ENCODE measurements at places on chromosomes 6 and 20.

DNA sequence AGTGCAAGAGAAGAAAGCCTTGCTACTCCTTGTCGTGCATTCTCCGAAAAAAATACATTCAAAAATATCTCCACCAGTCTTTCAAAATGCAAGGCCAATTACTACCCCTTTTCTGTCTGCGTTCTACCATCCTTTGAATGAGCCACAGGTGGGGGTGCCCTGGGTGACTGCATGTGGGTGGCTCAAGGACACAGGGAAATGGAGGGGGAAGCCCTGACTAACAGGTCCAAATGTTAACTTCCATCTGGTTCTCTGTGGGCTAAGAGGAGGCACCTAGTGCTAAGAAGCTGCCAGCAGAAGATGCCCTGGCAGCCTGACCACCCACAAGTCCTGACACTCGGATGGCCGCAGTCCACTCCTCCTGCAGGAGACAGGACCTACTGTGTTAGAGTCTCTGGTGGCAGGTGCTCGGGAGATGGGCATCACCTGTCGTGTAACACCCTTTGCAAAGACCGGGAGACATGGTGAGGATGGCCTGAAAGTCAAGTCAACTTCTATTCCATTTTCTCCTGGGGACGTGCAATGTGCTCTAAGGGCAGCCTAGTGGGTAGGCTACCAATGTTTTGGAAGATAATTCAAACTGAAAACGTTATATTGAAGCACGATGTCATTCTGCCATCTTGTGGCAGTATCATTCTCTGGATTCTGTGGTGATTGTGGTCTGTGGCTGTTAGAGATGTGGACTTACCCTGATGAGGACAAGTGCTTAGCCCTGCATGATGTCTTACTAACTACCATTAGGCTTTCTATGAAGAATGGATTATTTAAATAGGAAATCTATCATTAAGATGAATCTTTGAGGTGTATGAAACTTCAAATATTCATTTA, 27.4 kb upstream of the IGF2R start:
- no peak for DNase-seq
- H3K36me3 ChIP-seq, result no peaks in the 10 kb centered on the region
- H3K27me3 ChIP-seq, result no peaks in the 10 kb centered on the region

- H3K27ac ChIP-seq, result no peak overlapping the region
- no peak for DNase-seq
- H3K27me3 ChIP-seq, result no peaks in the 10 kb centered on the region
- no peak overlapping the region for H3K4me3 ChIP-seq
- no peaks in the 10 kb centered on the region for H3K4me1 ChIP-seq
- no peaks in the 10 kb centered on the region for H3K36me3 ChIP-seq
Measured at GRCh38 chr20:54105653-54106052, 35.3 kb upstream of the BCAS1 start.

- H3K27ac ChIP-seq, result no peak overlapping the region
- DNase-seq, result no peak
- H3K27me3 ChIP-seq, result no peaks in the 10 kb centered on the region
- no peak overlapping the region for H3K4me3 ChIP-seq
- H3K4me1 ChIP-seq, result no peaks in the 10 kb centered on the region
Measured at GRCh38 chr6:163323274-163323673, 91.2 kb upstream of the QKI start.

DNA sequence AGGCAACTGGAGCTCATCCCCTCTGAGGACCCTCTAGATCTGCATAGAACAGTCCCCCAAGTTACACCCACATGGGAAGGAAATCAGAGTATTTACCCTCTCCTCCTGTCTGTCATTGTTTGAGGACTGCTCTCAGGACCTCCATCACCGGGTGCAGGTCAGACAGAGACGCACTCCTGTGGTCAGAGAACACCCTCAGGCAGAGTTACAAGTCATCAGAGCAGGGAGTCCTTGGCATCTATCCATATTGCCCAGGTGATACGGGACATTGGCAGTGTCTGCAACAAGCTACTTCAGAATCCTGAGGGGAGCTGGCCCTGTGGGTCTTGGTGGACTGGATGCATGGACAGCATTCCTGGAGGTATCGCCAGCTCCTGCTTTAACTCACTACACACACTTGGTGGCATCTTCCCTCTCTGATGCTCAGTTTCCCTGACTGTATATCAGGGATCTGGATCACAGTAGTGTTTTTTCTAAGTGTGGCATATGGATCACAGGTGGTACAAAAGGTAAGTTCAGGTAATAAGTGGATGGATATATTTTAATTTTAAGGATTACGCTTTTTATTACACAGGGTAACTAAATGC, 15.1 kb upstream of the ISM1 start:
- peak; percentile 92 for DNase-seq
- no peaks in the 10 kb centered on the region for H3K36me3 ChIP-seq
- H3K4me3 ChIP-seq, result no peak overlapping the region
- H3K27me3 ChIP-seq, result no peaks in the 10 kb centered on the region
- H3K27ac ChIP-seq, result peak overlapping the region; percentile 56

- no peaks in the 10 kb centered on the region for H3K27me3 ChIP-seq
- H3K4me1 ChIP-seq, result no peaks in the 10 kb centered on the region
- no peak for DNase-seq
- H3K27ac ChIP-seq, result no peak overlapping the region
Measured at GRCh38 chr6:11023032-11023431, 21.1 kb downstream of the ELOVL2 start.

DNA sequence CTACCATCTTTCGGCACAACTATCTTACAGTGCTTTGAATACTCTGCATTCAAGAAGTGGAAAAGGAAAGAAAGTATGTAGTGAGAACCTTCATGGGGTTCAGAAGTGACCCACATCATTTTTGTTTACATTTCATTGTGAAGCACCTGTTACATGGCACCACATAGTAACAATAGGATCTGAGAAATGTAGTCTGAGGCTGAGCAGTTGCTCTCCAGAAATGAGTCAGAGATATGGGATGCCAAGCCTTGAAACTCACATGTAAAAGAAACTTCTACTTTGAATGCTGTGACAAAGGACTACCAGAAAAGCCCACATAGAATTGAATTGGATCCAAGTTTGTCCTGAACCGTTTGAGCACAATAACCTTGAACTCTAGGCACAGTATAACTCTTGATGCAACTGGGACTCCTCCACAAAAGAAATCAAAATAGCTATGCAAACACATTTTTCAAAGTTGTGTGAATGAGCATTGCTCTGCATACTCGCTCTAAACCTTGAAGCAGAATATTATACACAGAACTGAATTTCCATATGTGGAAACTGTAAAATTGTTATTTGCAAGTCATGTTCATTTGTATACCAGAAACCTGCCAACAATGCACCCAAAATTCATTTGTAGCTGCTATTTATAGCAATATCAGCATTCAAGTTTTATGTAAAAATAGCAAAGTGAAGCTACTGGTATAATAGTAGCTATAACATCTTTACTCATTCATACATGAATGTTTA, 400.9 kb upstream of the POU3F2 start:
- no peak for DNase-seq
- H3K27me3 ChIP-seq, result no peaks in the 10 kb centered on the region
- no peak overlapping the region for H3K4me3 ChIP-seq
- H3K27ac ChIP-seq, result no peak overlapping the region

DNA sequence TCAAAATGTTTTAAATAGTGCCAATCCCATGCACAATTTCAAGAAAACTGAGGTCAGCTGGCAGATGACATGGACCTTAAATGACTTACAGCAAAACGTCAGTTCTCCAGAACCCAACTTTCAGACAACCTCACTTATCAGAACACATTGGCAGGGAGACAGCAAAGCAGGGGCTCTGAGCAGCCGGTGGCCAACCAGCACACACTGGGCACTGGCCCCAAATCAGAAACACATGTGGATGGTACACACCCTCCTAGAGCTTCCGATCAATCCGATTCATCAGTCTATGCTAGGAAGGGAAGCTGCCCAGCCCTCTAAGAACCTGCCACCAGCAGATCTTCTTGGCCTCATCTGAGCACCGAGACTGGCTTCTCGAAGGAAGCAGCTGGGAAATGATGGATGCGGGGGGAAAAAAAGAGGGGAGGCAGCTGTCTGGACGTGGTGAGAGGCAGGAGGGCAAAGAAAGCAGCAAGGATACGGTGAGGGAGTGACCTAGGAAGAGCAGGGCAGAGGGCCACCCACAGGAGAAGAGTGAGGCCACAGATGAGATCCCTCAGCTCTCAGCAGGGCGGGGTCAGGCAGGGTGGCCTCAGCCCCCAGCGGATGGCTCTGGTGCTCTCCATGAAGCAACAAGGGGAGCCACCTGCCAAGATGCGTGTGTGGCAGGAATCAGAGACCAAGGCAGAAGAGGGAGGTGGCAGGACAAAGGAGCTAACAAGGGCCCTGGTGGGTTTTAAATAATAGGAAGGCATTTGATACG, 32.9 kb downstream of the TAF4 start:
- H3K27me3 ChIP-seq, result no peaks in the 10 kb centered on the region
- DNase-seq, result no peak
- no peak overlapping the region for H3K27ac ChIP-seq
- H3K4me3 ChIP-seq, result no peak overlapping the region

DNA sequence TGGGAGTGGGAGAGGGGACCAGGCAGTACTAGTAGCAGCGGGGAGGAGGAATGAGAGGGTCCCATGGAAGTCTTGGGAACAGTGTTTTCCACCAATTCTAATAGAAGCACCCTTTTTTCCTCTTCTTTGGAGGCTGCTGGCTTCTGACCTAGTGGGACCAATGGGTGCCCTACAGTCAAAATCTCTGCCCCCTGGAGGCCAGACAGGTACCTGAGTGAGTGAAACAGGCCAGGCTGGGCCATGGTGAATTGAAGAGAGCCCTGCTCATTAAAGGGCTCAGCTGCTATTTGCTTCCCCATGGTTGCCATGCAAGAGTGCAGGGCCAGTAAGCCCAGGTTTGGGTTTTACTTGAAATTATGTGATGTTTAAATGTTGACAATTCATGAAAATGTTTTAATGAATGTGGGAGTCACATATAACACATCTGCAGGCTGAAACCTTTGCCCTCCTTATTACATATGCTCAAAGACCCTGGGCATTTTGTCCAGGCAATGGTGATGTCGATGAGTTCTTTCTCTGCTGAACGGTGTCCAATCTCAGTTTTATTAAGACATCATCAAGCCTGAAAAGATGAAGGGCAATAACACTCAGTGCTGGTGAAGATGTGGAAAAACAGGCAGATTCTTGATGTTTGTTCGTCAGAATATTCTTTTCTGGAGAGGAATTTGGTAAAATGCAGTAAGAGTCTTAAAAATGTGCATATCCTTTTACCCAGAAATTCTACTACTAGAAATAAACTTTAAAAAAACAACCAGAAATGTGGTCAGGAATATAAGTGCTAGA, 42.3 kb upstream of the OCSTAMP start:
- H3K36me3 ChIP-seq, result no peaks in the 10 kb centered on the region
- H3K27me3 ChIP-seq, result no peaks in the 10 kb centered on the region
- no peak for DNase-seq
- no peaks in the 10 kb centered on the region for H3K4me1 ChIP-seq

Measured in thyroid gland (tissue), 4 donors.